ENCODE measurements at places on chromosomes 6 and 20. TPM values are rescaled to one million over a fixed set of nuclear protein-coding genes. Genes with fewer than 3 reads are reported as not detected.

Gene CD83
- total RNA-seq = 25.7 TPM

Gene RNF182
- 14.6 TPM for total RNA-seq

Gene C6orf141
- not detected for total RNA-seq

Gene LST1
- 8.1 TPM for total RNA-seq

Gene ZNF334
- total RNA-seq = 18.9 TPM

Gene SNAI1
- 3.7 TPM for total RNA-seq

Gene CEP43
- total RNA-seq = 29.2 TPM

Gene MOCS3
- 4.9 TPM for total RNA-seq

Gene DEFB132
- not detected for total RNA-seq
